HAP-1 (cell line): ENCODE measurements at places on chromosomes 2 and 18.

DNA sequence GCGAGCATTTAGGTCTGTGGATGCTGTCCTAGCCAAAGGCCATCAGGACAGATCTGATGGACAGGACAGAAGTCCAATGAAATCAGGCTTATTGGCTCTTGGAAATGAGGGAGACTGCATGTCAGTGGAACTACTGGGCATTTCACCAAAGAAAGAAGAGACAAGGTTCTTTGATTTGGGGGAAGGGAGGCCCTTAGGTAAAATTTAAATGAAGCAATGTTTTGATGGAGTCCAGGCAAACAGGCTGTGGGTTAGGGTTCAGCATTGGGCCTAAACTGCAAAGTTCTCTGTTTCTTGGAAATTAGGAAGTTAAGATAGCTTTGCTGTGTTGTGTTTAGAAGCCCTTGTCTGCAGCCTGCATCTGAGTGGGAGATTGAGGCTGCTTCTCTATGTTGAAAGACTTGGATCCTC lies 31.6 kb upstream of the RNF149 start:
- DNase-seq = no peak

- no peak for DNase-seq
These were observed 828.4 kb upstream of the VRK2 start for GRCh38 chr2:57218206-57218605.

- DNase-seq = no peak
These were observed 2.9 kb upstream of the FAM124B start for GRCh38 chr2:224404796-224405195.

DNA sequence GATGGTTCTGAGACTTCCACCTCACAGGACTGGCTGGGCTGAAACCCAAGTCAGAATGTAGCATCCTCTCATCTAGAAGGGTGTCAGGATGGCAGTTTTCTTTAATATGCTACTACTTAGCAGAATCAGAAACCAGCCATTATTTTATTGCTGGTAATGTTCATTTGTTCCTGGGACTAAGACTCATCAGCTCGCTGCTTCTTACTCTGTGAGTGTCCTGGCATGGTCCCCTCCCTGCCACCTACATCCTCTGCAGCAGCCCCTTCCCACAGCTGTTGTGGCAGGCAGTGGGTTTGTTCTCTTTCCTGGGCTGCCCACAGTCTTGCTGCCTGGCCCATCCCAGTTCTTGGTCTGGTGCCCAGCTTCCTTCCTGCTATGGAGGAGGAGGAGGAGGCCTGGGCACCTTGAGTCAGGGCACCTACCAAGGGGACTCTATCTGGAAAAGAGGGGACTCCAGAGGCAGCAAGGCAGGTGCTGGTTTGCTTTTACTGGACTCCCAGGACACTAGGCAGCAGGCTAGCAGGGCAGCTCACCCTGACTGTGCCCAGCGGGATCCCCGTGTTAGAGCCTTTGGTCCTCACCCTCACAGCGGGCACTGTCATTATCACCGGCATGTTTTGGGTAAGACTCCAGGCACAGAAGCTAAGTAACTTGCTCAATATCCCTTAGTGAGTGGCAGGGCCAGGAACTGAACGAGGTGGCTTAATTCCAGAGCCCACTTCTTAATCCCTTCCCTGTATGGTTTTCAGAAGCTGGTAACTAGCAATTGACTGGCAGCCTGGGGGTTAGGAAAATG lies 62.1 kb downstream of the LRRFIP1 start:
- no peak for DNase-seq

DNA sequence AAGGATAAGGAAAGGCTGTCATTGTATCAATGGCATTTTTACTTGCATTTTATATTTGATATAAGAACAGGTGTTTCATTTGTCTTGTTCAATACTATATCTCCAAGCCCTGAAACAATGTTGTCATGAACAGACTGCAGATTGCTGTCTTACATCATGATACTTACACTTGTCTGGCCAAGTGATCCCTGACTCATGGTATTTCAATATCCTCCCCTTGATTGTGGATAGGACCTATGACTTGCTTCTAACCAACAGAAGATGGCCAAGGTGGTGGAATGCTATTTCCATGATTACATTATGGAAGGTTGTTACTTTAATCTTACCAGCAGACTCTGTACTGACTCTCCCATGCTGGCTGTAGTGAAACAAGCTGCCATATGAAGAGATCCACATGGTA lies 471.1 kb downstream of the CCDC85A start:
- no peak for DNase-seq
